ENCODE measurements at places on chromosomes 5 and 9. TPM values are rescaled to one million over a fixed set of nuclear protein-coding genes. Genes with fewer than 3 reads are reported as not detected.
A peak's percentile ranks its signal among the peaks of the same experiment; 100 is the strongest.

The NR6A1 gene
- total RNA-seq: not detected

The WWC1 gene
- 7.1 TPM for total RNA-seq

The SLC45A2 gene
- total RNA-seq: not detected

The PTGER4 gene
- not detected for total RNA-seq

The ENTPD8 gene
- not detected for total RNA-seq

The ATP10B gene
- not detected for total RNA-seq

- no peak overlapping the region for H3K4me3 ChIP-seq
- H3K36me3 ChIP-seq: no peaks in the 10 kb centered on the region
- DNase-seq: peak; percentile 5
- no peak overlapping the region for H3K27ac ChIP-seq
- H3K27me3 ChIP-seq: no peaks in the 10 kb centered on the region
- H3K4me1 ChIP-seq: peaks cover 46% of the 10 kb centered on the region
Observed at GRCh38 chr5:142978726-142979125, 208.5 kb downstream of the ARHGAP26 start.

GRCh38 chr9:109020113-109020512 lies 6.8 kb upstream of the CTNNAL1 start:
- no peaks in the 10 kb centered on the region for H3K27me3 ChIP-seq
- no peak overlapping the region for H3K27ac ChIP-seq
- no peaks in the 10 kb centered on the region for H3K4me1 ChIP-seq
- DNase-seq: no peak
- H3K4me3 ChIP-seq: no peak overlapping the region

DNA sequence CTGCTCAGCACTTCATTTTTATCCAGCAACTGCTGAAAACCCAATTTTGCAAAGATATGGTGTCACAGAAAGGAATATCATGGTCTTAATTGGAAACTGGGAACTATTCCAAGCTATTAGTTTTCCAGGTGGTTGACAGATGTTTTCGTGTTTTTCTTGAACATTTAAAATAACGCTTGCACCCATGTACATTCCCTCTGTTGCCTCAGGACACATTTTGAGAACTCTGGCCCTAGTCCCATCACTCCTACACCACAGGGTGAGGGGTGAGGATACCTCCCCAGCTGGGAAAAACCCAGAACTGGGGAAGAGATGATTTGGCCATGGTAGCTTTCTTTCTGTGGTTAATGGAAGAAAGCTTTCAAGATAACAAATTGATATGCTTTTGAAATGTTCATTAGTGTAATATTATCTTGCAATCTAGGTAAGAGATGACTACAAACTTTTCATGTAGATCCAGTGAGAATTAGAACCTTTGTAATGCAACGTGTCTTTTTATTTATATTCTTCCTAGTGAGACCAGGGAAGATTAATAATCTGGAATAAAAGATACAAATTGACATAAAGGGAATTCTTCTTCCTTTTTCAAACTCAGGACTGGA lies 627.0 kb downstream of the RAB3C start:
- no peak for DNase-seq
- H3K27ac ChIP-seq: no peak overlapping the region
- no peaks in the 10 kb centered on the region for H3K27me3 ChIP-seq
- no peaks in the 10 kb centered on the region for H3K36me3 ChIP-seq
- no peak overlapping the region for H3K4me3 ChIP-seq

DNA sequence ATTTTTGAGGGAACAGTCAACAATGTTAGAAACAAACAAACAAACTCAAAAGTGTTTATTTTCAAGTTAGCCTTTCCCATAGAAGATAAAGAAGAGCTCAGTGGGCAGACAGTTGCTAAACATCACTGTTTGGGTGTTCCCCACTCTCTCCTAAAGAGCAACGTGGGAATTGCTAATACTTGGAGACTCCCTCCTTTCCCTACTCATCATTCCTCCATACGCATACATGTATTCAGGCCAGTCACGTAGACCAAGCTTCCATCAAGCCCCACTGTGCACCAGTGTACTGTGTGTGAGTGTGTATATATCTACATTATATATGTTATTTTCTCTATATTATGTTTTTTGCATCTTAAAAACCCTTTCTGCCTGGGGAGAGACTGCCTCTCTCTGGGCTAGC lies 115.0 kb upstream of the EGFLAM start:
- peaks cover 24% of the 10 kb centered on the region for H3K27me3 ChIP-seq
- no peaks in the 10 kb centered on the region for H3K4me1 ChIP-seq
- no peak overlapping the region for H3K27ac ChIP-seq

DNA sequence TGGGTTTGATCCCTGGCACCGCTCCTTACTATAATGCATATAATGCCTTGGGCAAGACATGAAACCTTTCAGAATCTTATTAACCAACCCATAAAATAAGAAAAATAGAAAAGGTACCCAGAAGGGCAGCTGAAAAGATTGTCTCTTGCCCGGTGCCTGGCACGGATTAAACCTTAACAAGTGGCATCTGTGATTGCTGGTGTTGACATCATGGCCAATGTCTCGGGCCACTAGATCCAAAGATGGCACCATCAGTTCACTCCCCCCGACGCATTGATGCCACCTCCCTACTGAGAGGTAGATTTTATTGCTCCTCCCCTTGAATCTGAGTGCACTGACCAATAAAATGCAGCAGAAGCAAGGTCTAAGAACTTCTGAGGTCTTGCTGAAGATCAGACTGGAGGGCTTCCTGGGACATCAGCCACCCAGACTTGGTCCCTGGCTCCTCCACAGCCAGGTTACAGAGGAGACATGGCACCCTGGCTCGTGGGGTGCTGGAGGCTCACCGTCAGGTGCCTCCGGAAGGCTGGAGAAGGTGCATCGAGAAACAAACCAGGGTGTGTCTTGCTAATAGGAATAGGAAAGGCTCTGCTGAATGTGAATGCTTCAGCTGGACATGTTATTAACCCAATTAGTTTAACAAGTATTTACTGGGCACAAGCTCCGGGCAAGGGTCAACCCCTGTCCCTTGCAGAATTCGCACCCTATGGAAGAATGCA lies 80.0 kb upstream of the COL5A1 start:
- H3K36me3 ChIP-seq: no peaks in the 10 kb centered on the region
- H3K27me3 ChIP-seq: no peaks in the 10 kb centered on the region
- H3K4me3 ChIP-seq: no peak overlapping the region
- no peak overlapping the region for H3K27ac ChIP-seq

- no peak overlapping the region for H3K4me3 ChIP-seq
- DNase-seq: no peak
- H3K4me1 ChIP-seq: no peaks in the 10 kb centered on the region
- H3K27ac ChIP-seq: no peak overlapping the region
- H3K27me3 ChIP-seq: no peaks in the 10 kb centered on the region
Observed at GRCh38 chr5:18403941-18404438, 769.7 kb downstream of the TAF11L14 start.

DNA sequence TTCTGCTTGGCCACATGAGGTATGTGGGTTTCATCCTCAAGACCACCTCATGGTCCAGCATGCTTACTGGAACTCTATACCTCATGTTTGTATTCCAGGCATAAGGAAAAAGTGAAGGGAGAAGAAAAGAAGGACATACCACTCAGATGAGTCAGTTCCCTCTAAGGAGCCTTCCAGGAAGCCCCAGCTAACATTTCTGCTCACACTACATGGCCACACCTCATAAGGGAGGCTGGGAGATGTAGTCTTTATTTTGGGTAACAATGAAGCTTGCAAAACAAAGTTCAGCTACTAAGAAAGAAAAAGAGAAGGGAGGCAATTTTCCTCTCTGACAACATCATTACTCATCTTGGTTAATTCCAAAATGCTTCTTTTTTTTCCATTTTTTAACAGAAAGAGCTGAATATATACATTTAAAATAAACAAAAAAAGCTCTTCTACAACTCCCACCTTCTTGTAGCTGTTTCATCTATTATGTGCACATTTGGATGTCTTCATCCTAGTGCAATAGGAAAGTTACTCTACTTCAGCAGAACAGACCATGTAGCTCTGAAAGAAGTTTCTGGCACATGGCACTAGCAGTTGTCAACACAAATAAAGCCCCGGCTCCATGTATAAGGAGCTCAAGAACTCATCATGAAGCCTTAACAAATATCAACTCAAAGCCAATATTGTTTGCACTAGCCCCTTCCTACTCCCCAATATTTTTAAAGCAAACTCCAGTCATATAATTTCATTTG lies 123.6 kb upstream of the CCDC112 start:
- peaks cover 38% of the 10 kb centered on the region for H3K4me1 ChIP-seq
- H3K36me3 ChIP-seq: no peaks in the 10 kb centered on the region
- H3K4me3 ChIP-seq: 0 out of 2 replicates have a peak overlapping the region, but pooled peaks have one; percentile 11
- H3K27ac ChIP-seq: peak overlapping the region; percentile 68
- DNase-seq: peak; percentile 96

All from GM23248 (cell line).